ENCODE measurements at places on chromosomes 3 and 15.

DNA sequence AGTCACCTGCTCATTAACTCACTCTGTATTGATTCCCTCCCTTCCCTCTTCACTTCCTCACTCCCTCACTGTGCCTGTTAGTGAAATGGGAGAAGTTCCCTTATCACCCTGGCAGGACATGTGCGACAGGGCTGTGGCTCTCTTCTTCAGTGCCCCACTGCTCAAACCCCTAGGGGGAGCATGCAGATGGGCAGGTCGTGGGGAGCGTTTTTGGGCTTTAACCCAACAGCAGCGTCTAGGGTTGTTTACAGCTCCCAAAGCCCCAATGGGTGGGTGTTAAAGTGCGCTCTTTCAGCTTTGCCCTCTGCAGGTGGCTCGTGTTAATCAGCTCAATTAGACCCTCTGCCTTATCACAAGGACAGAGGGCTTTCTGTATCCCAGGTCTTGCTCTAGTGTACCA, 447.8 kb upstream of the PROK2 start:
- no peak for DNase-seq

- DNase-seq, result no peak
Measured at GRCh38 chr3:129560911-129561594, 18.1 kb downstream of the H1-8 start.

GRCh38 chr3:13565581-13566452, 16.9 kb downstream of the FBLN2 start:
- no peak for DNase-seq

- no peak for DNase-seq
Measured at GRCh38 chr3:30082652-30083051, 523.7 kb upstream of the TGFBR2 start.

- no peak for DNase-seq
Measured at GRCh38 chr3:72625602-72626337, 222.5 kb downstream of the SHQ1 start.

GRCh38 chr15:90839187-90840071, 29.0 kb upstream of the FURIN start:
- DNase-seq, result peak; percentile 62

DNA sequence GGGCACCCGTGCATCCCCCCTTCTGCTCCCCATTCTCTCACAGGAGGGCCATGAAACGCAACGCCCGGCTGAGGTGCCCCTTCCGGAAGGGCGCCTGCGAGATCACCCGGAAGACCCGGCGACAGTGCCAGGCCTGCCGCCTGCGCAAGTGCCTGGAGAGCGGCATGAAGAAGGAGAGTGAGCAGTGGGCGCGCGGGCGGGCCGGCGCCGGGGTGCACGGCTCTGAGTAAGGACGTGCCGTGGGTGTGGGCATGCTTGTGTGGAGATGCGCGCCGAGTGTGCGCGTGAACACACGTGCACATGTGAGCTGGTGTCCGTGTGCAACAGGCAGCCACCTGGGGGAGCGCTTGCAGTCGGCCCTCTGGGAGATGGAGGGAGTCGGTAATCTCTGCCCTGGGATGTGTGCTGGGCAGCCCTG, 28.1 kb downstream of the NR1I2 start:
- peak; percentile 58 for DNase-seq

- peak; percentile 11 for DNase-seq
Measured at GRCh38 chr15:39172380-39173281, 408.2 kb upstream of the THBS1 start.

DNA sequence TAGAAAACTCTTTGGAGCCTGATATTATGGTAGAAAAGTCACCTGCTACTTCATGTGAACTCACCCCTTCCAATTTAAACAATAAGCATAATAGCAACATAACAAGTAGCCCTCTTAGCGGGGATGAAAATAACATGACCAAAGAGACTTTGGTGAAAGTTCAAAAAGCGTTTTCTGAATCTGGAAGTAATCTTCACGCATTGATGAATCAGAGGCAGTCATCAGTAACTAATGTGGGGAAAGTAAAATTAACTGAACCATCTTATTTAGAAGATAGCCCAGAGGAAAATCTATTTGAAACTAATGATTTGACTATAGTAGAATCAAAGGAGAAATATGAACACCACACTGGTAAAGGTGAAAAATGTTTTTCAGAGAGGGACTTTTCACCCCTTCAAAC, 5.1 kb upstream of the SCG5 start:
- no peak for DNase-seq

DNA sequence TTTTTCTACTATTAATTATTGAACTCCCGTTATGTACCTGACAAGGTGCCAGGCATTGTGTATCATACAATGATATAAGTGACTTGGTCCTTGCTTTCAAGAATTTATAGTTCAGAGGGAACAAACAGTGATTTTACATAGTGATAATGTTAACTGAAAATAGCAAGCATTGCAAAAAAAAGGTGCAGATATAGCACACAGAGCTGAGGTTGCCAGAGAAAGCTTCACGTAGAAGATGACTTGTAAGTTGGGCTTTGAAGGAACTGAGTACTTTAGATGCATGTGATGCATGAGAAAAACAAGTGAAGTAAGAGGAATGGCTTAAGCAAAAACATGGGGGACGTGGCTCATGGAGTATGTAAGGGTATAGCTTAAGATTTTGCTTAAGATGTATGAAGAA, 584.5 kb downstream of the NAALADL2 start:
- peak; percentile 35 for DNase-seq

- no peak for DNase-seq
Measured at GRCh38 chr3:77707281-77707680, 667.4 kb downstream of the ROBO2 start.

- DNase-seq, result peak; percentile 40
Measured at GRCh38 chr15:70318594-70319465, 221.1 kb upstream of the TLE3 start.

DNA sequence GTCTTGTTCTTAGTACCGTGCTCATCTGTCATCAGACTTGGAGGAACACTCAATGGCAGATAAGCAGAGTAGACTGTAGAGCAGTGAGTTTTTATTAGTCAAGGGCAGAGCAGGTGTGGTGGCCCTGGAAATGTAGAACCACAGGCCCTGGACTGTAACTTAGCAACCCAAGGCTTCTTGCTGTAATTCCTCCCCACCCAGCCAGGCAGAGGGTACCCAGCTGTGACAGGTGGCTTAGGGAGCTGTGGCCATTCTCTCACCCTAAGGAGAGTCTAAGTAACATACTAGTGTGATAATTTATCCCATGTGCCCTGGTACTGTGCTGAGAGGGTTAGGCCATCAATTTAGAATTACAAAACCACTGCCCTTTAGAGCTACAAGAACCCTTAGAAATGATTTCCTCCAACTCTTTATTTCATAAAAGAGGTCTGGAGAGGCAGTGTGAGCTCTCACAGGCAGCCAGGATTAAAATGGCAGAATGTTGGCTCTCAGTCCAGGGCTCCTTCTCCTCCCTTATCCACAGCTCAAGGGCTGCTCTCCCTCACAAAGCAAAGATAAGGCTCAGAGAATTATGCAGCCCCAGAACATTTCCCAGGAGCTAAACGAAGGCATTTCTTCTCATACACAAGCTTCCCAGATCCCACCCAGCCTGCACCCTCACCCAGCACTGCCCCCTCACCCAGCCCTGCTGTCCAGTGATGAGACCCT, 3.0 kb downstream of the POMGNT2 start:
- no peak for DNase-seq

DNA sequence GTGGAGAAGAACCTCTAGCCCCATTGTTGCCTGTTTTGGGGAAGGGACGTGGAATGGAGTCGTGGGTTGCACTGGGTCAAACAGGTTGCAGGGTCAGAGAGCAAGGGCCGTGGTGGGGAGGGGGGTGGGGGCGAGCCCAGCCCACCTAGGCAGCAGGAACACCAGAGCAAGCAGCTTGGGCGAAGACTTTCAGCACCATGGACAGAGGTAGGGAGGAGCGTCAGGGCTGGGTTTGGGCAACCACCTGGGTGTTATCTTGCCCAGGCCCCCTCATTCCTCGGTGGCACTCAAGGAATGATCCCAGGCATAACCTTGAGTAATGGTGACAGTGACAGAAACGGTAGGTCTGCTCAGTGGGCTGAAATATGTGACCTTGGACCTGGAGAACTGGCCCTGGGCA, 45.9 kb upstream of the TMEM115 start:
- DNase-seq, result peak; percentile 73

DNA sequence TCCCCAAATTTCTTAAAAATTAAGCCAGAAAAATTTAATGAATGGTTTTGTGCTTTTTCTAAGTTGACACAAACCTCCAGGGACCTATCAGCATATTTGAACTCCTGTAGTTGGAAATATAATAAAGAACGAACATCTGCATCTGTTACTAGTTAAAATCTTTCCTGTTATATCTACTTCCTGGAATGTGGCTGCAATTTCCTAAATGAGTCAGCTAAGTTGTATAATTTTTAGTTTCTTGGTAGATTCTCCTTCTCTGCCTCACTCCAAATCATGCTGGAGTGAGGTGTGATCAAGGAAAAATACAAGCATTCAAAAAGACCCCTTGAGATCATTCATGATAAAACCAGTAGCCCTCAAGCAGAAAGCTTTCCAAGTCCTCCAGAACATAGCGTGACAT, 106.2 kb upstream of the MCTP2 start:
- no peak for DNase-seq

DNA sequence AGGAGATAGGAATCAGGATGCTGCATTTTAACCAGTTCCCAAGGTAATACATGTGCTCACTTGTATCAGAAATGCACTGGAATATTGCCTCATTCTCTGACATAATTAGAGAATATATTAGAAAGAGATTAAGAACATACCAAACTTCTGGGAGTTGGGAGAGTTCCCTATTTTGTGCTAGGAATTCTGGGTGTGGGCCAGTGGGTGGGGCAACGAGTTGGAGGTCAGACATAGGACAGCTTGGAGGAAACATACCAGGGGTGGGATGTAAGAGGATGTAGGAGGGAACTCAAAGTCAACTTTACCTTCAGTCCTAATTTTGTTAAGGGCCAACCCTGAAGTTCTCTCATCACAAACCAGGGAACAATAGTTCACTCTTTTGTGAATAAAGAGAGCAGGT, 83.6 kb downstream of the SLC7A14 start:
- no peak for DNase-seq

DNA sequence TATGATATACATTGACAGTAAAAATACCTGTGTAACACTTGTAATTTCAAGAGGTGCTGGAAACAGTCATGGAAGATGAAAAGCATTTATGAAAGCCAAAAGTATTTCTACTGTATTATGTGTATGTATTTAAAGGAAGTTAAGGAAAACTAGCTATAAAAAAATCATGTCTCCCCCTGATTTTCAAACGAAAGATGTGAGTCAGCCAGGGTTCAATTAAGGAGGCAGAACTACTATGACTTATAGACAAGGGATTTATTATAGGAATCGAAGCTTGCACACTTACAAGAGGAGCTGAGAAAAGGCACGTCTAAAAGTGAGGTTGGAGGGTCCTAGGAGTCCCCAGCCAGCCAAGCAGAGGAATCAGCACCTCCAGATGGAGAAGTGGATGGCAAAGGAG, 119.4 kb downstream of the SUCLG2 start:
- DNase-seq, result no peak

- DNase-seq, result no peak
Measured at GRCh38 chr15:77810130-77810571, 177.4 kb upstream of the LINGO1 start.

DNA sequence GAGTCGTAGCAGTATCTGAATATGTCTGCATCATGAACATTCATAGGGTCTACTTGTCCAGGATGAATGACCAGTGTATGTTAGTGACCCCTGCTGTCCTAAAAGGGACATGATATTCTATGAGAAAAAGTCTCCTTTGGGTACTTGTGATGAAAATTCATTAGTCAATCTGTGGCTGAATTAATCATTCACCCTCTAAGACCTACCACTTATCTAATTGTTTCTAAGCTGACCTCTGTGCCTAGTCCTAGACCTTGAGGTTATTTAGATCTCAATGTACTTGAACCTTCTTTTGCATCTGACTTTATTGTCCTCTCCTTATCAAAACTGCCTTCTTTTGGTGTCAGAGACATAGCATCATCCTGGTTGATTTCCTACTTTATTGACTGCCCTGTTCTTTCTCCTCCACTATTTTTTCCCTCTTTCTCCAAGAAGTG, 799.3 kb downstream of the DIPK2A start:
- DNase-seq, result no peak

DNA sequence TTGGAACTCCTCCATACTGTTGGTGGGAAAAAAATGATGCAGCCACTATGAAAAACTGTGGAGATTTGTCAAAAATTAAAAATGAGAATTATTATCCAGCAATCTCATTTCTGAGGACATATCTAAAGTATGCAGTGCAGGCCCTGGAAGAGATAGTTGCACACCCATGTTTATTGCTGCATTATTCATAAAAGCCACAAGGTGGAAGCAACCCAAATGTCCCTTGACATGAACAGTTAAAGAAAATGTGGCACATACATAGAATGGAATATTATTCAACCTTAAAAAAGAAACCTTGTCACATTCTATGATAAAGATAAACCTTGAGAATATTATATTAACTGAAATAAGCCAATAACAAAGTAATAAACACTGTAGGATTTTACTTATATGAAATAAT, 80.9 kb upstream of the ARHGEF26 start:
- peak; percentile 19 for DNase-seq

- DNase-seq, result no peak
Measured at GRCh38 chr3:55501905-55502304, 14.8 kb upstream of the WNT5A start.

DNA sequence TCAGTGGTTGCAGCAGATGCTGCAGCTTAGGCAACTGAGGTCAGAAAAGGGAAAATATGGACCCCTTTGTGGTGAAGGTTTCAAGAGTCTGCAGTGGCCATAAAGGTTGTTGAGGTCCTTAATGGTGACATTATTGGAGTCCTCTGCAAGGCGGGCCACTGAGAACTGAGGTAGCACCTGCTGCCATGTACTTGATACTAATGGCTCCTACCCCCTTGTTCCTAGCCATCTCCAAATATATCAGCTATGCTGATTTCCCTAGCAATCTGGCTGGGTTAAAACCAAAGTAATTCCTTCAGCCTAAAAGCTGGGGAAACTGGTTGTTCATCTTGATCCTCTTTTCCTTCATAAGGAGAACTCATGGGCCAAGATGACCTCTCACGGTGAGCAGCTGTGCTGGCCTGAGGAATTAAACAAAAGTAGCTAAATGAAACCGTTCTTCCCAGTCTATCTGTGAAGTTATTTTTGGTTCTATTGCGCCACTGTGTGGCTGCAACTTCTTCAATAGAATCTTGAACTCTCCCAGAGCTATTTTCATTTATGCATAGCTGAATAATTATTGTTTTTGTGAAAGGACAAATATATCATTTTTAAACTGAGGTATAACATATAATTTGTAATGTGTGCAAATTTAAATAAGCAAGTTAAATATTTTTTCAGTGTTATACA, 76.1 kb upstream of the PLSCR4 start:
- DNase-seq, result peak; percentile 6

DNA sequence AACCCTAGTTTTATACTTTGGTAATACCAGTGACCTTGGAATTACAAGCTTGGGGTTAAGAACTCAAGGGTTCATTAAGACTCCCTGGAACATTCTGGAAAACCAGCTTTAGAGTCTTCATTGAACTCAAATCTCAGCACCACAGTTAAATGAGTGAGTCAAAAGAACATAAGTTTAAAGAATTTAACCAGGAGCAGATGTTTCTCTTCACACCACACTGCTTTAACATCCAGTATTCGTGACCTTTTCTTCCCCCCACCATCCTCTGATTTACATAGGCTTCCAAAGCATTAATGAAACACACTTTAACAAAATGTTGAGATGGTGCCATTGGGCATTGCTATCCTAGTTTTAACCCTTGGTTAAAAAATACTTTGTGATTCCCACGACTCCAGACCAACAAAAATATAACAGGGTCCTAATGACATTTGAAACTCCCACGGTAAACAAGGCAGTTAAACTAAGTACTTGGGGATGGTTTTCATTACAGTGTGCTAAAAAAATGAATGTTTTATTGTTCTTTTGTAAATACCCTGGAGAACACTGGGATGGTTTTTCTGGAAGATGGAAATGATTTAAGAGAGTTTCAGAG, 123.9 kb downstream of the OXNAD1 start:
- DNase-seq, result no peak

GRCh38 chr15:47339800-47340570, 377.3 kb upstream of the SEMA6D start:
- DNase-seq, result no peak

Measured in RPMI8226 (cell line).